NCI-H2029 treated with DMSO at 0.1 percent for 48 hours (cell line): ENCODE measurements at places on chromosomes 16 and 17.
A peak's percentile ranks its signal among the peaks of the same experiment; 100 is the strongest.

- no peak for DNase-seq
These were observed 41.2 kb downstream of the MEAK7 start for GRCh38 chr16:84463221-84463620.

- no peak for DNase-seq
These were observed 19.2 kb downstream of the SDK2 start for GRCh38 chr17:73625006-73625405.

DNA sequence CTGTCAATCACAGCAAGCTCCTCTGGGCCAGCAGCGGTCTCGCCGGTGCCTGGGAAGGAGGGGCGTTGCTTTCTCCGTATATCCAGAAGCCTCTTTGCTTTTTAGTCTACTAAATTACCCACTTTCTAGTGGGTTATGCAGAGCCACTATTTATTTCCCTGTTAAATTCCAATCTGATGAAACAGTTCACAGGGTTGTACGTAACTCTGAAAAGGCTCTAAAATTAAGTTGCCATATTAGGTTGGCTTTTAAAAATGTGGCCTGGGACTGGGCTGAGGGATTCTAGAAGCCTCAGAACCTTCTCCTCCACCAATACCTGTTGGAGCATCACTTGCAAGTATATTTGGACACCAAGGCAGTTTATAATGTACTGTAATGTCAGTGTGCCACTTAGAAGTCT is 27.2 kb downstream of the MARCHF10 start:
- no peak for DNase-seq

GRCh38 chr16:896261-897199 is 74.3 kb downstream of the LMF1 start:
- no peak for DNase-seq

GRCh38 chr17:5413682-5414081 is 5.8 kb downstream of the NUP88 start:
- no peak for DNase-seq

GRCh38 chr16:11039726-11040125 is 95.4 kb downstream of the CLEC16A start:
- no peak for DNase-seq

GRCh38 chr16:86500708-86501510 is 9.4 kb upstream of the FOXF1 start:
- no peak for DNase-seq

- DNase-seq = no peak
These were observed 27.9 kb upstream of the JPT2 start for GRCh38 chr16:1650131-1650530.

GRCh38 chr17:19248928-19249574 is 11.9 kb downstream of the EPN2 start:
- DNase-seq = no peak

DNA sequence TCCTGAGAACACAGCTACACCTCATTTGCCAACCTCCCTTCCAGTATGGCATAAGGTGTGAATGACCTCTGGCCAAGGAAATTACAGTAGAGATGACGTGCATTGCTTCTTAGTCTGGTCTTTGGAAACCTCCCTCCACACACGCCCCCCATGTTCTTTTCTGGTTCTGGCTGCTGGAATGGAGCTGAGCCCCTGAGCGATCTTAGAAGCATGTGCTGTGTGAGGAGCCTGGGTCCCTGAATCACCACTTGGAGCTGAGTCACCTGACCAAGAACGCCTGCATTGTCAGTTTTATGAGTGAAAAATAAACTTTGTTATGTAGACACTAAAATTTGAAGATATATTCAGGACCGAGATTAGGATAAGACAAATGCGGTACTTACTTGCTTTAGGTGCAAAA is 51.4 kb downstream of the HS3ST3A1 start:
- DNase-seq = no peak

GRCh38 chr16:50600582-50601283 is 52.5 kb downstream of the NKD1 start:
- no peak for DNase-seq

DNA sequence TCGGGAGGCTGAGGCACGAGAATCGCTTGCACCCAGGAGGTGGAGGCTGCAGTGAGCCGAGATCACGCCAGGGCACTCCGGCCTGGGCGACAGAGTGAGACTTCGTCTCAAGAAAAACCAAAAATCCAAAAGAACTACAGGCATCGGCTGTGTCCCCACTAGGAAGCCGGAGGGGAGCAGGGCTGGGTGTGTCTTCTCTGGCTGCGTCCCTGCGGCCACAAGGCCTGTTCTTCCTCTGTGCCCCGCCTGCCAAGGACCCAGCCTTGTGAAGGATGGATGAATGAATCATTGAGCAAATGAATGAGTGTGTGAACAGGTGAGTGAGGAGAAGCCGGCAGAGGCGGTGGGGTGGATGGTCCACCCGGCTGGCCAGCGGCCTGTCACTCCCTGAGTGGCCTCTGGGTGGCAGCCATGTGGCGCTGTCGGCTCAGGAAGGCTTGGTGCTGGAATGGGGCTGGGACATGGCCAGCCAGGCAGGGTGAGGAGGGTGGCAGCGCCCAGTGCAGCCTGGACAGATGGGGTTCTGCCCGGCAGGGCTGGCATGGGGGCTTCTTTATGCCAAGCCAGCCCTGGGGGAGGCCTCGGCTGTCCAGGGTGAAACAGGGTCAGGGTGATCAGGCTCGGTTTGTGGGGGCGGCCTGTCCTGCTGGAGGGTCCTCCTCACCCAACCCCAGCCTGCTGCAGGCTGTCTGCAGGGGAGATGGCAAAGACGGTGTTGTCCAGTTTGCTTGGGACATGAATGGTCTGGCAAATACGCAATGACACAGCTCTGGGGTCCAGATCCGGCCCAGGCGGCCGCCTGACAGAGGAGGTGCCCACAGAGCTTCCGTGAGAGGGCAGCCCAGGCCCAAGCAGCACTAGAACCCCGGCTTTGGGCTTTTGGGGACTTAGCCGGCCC is 21.7 kb downstream of the SLC25A10 start:
- DNase-seq = peak; percentile 31

GRCh38 chr17:83109793-83110645 is 30.6 kb downstream of the METRNL start:
- DNase-seq = peak; percentile 54

- DNase-seq = no peak
These were observed 31.8 kb downstream of the ANKRD11 start for GRCh38 chr16:89458551-89458950.

DNA sequence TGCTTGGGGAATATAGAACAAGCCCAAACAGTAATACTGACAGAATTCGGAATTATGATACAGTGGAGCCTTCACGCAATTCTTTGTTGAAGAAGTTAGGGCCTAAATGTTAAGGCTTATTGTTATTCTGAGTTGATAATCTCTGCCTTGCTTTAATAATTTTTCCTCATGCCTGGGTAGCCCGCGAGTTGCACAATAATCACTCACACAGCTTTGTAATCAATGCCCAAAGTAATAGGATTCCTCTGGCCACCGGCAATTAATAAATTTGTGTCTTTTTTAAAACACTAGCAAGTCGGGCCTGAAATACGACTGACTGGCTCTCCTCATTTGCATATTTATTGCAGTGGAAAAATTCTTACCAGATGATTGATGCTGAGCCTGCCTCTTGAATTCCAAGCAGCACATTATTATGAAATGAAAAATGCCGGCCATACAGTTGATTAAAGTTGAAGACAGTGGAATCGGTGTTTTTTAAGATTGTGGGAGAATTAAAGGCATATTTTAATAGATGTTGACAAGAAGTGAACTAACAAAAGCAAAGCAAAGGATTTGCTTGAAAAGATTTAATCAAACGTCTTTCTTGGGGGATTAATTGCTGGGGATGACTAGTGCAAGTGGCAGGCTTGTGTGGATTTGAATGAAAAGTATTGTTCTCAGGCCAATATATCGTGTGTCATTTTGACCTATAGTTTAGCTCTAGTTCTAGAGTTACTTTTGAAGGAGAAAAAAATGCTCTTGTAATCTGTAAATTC is 30.2 kb downstream of the AATF start:
- DNase-seq = no peak

GRCh38 chr17:69428252-69428980 is 13.9 kb downstream of the MAP2K6 start:
- no peak for DNase-seq

DNA sequence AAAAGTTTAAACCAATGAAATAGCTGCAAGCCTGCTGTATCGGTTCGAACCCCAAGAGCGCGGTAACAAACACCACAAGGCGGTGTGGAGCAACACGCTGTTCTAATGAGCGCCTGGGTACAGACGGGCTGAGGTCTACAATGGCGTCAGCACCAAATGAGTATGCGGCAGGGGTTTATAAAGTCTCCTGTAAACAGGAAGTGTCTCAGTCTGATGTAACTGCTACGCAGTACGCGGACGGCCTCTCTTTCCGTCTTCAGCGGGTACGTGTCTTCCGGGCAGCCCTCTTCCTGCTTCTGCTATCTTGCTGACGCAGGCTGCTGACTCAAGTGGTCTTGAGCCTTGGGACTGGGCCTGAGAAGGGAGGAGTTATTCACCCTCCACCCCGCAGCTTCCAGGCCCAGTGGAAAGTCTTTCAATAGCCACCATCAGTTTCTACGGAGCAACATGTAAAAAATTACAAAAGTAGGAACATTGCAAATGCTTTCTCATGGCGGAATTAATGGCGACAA is 40.5 kb upstream of the KCNJ2 start:
- DNase-seq = no peak

- DNase-seq = no peak
These were observed 150.9 kb downstream of the MRM1 start for GRCh38 chr17:36752096-36752888.

GRCh38 chr16:71501547-71501946 is 12.4 kb upstream of the ZNF19 start:
- DNase-seq = no peak

- no peak for DNase-seq
These were observed 1.3 kb upstream of the GJC1 start for GRCh38 chr17:44831371-44831770.

DNA sequence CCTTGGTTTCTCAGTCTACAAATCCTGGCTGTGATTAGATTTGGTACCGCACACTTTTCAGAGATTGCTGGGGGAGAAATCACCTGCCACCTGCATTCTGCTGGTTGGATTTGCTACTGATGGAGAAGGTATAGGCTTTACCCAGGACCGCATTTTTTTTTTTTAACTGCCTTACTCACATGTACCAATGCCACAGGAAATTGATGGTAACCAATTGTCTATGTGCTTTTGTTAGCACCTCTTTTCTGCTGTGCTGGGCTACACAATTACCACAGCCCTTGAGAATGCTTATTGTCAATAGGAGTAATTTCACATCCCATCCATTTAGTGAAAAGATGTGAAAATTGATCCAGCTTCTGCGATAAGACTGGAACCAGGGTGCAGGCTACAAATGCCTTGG is 74.4 kb upstream of the TANC2 start:
- no peak for DNase-seq

GRCh38 chr16:19595043-19595767 is 39.7 kb downstream of the VPS35L start:
- DNase-seq = no peak

GRCh38 chr17:29263916-29264315 is 17.3 kb downstream of the CRYBA1 start:
- no peak for DNase-seq

- no peak for DNase-seq
These were observed 32.9 kb upstream of the NFAT5 start for GRCh38 chr16:69532641-69533455.

DNA sequence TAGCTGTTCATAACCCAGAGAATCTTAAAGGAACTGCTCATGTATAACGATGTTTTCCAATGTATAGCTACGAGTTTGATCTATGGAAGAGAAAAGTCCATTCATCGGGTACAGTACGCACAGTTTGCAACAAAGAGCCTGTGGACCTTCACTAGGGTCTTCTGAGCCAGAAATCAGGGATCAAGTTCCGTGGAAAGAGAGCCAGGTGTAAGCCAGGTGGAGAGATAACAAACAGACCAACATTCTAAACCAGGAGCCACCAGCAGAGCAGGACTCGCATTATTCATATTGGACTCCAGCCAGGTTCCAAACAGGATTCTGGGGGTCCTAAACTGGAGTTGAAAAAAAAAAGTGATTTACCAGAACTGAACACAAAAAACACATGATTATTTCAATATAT is 505.4 kb upstream of the C16orf82 start:
- DNase-seq = no peak

DNA sequence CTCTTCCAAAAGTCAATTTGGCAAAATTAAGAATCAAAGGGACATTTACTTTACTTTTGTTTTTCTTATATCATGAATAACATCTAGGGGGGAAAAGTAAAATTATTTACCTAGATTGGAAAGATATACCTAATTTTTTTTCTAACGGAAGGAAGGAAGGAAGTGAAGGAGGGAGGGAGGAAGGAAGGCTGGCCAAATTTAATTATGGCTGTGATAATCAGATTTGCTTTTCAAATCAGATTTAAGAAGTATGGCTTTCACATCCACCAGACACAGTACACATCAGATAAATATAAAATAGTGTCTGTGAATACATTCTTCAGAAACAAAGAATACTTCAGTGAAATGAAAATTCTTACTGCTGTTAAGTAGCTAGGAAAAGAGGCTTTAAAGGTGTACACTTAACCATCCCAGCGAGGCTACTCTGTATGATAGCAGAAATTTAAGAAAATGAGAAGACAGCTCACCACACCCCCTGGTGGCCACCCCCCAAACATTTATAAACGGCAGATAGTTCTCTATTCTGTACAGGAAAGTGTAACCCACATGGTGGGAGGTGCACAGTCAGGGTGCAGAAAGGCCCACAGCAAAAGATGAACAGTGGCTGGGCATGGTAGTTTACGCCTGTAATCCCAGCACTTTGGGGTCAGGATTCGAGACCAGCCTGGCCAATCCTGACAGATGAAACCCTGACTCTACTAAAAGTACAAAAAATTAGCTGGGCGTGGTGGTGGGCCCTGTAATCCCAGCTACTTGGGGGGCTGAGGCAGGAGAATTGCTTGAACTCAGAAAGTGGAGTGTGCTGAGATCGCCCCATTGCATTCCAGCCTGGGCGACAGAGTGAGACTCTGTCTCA is 150.8 kb downstream of the SSH2 start:
- DNase-seq = no peak

- DNase-seq = no peak
These were observed 7.7 kb upstream of the TBKBP1 start for GRCh38 chr17:47686276-47686635.

GRCh38 chr17:45325810-45326209 is 9.0 kb upstream of the MAP3K14 start:
- no peak for DNase-seq
